ENCODE measurements at places on chromosomes 2 and 18. TPM values are rescaled to one million over a fixed set of nuclear protein-coding genes. Genes with fewer than 3 reads are reported as not detected.

DNA sequence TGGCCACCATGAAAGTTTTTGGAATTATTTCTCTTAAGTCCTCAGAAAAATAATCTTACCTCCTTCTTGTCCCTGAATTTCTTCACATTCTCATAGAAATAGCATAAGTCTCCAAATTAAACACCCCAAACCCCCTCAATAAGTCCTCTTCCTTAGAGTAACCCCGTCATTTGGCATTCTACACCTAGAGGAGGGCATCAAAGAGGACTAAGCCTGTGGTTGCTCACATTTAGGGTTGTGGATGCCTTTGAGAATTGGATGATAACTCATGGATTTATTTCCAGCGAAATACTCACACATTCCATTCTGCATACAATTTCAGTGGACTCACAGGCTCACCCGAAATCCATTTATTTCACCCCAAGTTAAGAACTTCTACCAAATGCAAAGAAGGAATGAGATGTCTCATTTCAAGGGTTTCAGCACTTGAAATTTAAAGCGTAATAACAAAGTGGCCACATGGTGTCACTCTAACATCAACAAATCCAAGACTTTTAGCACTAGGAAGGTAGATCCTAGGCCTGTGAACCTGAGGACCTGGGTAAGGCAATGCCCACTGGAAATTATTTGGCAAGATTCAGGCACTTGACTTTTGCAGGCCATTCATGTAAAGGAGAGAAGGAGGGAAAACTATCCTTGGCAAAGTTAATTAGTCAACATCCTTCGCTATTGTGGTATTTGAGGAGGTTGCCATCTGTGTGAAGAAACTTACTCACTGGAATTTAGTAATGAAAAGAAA is 24.6 kb downstream of the DYTN start:
- no peaks in the 10 kb centered on the region for H3K36me3 ChIP-seq
- H3K27me3 ChIP-seq: no peaks in the 10 kb centered on the region
- H3K4me3 ChIP-seq: no peak overlapping the region

DNA sequence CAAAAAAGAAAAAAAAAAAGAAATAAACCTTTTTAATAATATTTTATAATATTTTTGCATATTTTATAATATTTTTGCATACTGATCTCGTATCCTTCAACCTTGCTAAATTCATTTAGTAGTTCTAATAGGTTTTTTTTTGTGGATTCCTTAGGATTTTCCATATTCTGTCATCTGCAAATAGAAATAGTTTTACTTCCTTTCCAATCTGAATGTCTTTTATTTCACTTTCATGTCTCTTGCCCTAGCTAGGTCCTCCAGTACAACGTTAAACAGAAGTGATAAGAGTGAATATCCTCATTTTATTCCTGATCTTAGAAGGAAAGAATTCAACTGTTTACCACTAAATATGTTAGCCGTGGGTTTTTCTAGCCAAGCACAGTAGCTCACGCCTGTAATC is 13.7 kb downstream of the LMAN2L start:
- no peaks in the 10 kb centered on the region for H3K4me1 ChIP-seq
- no peak overlapping the region for H3K4me3 ChIP-seq
- peaks cover 53% of the 10 kb centered on the region for H3K36me3 ChIP-seq
- H3K27me3 ChIP-seq: no peaks in the 10 kb centered on the region
- H3K27ac ChIP-seq: no peak overlapping the region

The GALNT13 gene
- total RNA-seq: 5.8 TPM

DNA sequence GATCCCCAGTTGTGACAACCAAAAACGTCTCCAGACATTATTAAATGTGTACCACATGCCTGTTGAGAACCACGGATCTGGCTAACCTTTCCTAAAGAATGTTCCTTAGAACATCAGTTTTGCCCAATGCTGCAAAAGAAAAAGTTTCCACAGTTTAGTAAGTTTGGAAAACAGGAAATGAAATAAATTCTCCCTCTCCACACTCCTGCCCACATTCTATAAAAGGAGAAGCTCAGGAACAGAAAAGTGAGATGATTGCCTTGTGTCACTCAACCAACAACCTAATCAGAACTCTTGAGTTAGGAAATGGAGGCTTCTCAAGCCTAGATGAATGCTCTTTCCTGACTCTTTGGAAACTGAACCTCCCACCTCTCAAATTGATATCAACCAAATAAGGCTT is 56.1 kb upstream of the NFE2L2 start:
- no peak for DNase-seq
- no peaks in the 10 kb centered on the region for H3K4me1 ChIP-seq
- H3K36me3 ChIP-seq: peaks cover 6% of the 10 kb centered on the region
- H3K27me3 ChIP-seq: no peaks in the 10 kb centered on the region

- H3K4me1 ChIP-seq: no peaks in the 10 kb centered on the region
- H3K4me3 ChIP-seq: no peak overlapping the region
Observed at GRCh38 chr2:229485857-229486256, 214.8 kb upstream of the PID1 start.

The CYTIP gene
- total RNA-seq: 34.7 TPM

DNA sequence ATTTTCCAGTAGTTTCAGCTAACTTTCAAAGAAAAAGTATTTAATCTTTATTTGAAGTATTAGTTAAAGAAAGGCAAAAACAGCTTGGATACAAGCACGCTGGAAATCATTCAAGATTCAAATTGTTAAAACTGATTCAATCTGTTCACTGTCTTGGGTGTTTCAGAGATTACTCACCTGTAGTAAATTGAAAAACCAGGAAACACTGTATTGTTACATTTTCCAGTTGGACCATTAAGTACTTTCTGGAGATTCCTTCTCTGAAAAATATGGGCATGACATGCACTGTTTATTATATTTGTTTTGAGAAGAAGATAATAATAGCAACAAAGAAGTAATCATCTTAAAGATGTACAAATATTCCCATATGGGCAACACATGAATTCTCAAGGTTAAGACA is 196.1 kb downstream of the UBE2E3 start:
- no peak for DNase-seq
- H3K27me3 ChIP-seq: no peaks in the 10 kb centered on the region
- no peak overlapping the region for H3K27ac ChIP-seq
- H3K36me3 ChIP-seq: no peaks in the 10 kb centered on the region
- H3K4me3 ChIP-seq: no peak overlapping the region

DNA sequence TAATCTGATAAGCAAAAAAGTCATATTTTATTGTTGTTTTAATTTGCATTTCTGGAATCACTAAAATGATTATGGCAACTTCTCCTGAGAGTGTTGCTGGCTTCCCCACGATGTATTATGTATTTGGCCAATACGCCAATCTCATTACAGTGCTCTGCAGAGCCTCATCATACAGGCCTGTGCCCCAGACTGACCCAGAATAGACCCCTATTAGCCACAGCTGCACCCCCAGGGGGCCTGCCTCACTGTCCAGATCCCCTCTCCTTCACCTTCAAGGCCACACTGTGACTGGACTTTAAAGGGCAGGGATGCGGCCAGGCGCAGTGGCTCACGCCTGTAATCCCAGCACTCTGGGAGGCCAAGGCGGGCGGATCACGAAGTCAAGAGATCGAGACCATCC is 17.4 kb upstream of the COX7A2L start:
- no peak overlapping the region for H3K4me3 ChIP-seq
- H3K36me3 ChIP-seq: no peaks in the 10 kb centered on the region
- no peak for DNase-seq
- no peaks in the 10 kb centered on the region for H3K4me1 ChIP-seq
- H3K27me3 ChIP-seq: no peaks in the 10 kb centered on the region

DNA sequence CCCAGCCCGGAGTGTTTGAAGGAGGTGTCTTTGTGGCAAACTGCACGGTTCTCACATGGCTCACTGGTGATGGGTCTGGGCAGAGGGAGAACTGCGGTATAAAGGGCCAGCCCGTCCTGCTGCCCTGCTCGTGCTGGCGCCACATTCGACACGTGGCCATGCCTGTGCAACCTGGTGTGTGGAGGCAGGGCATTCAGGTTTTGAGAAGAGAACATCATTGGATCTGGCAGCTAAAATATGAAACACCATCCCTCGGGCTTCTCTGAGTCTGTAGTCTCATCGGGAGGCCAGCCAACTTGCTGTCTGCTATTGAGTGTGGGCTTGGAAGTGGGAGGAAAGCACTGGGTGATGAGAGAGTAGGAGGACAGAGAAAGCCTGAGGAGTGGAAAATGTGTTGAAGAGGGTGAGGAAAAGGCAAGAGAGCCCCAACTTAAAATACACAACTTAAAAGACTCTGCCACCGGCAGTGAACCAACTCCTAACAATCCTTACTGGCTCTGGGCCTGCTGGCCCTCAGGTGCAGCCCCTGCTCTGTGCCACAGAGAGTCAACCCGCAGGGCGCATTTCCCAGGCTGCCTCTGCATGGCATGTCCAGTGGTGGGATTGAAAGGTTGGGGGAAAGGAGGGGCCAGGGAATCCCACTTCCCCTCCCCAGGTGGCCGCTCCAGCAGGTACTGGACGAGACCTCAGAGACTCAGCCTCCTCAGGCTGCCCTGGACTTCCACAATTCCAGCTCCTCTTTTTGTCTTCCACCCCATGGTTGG is 112.7 kb upstream of the DLX2 start:
- H3K4me1 ChIP-seq: no peaks in the 10 kb centered on the region
- no peak overlapping the region for H3K4me3 ChIP-seq
- no peak for DNase-seq

DNA sequence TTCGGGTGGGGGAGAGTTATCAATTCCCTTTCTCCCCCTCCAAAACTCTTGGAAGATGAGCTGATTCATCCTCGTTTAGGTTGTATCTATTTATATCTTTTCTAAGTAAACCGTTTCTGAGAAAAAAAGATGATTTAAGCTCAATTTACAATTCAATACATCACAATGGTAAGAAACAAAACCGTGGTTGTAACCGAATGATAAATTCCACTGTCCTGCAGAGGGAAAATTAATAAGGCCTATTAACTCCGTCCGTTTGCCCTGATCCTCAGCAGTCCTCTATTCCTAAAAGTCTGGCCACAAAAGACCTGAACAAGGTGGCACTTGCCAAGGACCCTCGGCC is 286.2 kb downstream of the TCF4 start:
- no peak for DNase-seq
- H3K27ac ChIP-seq: no peak overlapping the region
- no peak overlapping the region for H3K4me3 ChIP-seq
- H3K4me1 ChIP-seq: peaks cover 9% of the 10 kb centered on the region
- no peaks in the 10 kb centered on the region for H3K27me3 ChIP-seq
- no peaks in the 10 kb centered on the region for H3K36me3 ChIP-seq

DNA sequence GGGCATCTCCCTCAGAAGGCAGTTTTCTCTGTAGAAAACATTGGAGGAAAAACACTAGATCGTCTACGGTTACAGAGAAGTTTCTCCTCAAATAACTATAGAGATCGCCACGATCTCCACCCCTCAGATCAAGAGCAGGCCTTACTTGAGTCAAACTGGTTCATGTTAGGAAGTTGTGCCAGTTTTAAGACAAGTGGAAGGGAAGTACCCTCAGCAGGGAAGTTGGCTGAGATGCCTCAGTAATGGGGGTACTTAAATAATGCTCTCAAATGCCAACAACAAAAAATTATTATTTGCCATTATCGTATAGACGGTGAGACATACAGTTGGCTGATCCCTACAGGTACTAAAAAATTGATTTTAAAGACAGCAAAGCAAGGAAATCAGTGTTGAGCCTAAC is 8.2 kb upstream of the SMAD7 start:
- no peaks in the 10 kb centered on the region for H3K27me3 ChIP-seq
- no peak overlapping the region for H3K4me3 ChIP-seq
- no peaks in the 10 kb centered on the region for H3K36me3 ChIP-seq
- H3K27ac ChIP-seq: no peak overlapping the region

DNA sequence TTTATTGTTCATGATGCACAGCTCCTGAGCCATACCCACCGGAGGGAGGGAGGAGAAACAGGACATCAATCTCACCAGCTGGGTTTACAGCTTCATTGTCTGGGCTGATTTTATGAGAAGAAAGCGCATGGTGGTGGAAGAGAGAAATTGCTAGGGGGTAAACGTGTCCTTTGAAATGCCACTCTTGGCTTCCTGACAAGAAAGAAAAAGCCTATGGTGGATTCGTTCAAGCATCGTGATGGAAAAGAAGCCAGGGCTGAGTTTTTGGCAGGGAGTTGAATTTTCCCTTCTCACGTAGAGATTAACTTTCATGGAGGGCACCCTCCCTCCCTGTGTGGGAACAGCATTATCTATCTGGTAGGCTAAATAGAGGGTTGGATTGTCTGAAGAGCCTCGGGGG is 502.0 kb downstream of the SLC4A3 start:
- H3K4me3 ChIP-seq: no peak overlapping the region
- H3K36me3 ChIP-seq: no peaks in the 10 kb centered on the region
- H3K4me1 ChIP-seq: no peaks in the 10 kb centered on the region
- no peak overlapping the region for H3K27ac ChIP-seq
- no peaks in the 10 kb centered on the region for H3K27me3 ChIP-seq
- no peak for DNase-seq

GRCh38 chr18:903701-904100 is 970 bp upstream of the ADCYAP1 start:
- H3K27me3 ChIP-seq: peaks cover 82% of the 10 kb centered on the region
- no peak overlapping the region for H3K27ac ChIP-seq
- DNase-seq: peak; percentile 75
- H3K4me3 ChIP-seq: no peak overlapping the region
- H3K36me3 ChIP-seq: no peaks in the 10 kb centered on the region

The RSAD2 gene
- total RNA-seq: 25.7 TPM

- H3K4me3 ChIP-seq: no peak overlapping the region
- H3K27me3 ChIP-seq: no peaks in the 10 kb centered on the region
- H3K27ac ChIP-seq: no peak overlapping the region
- no peak for DNase-seq
Observed at GRCh38 chr18:46706968-46707367, 49.9 kb downstream of the ST8SIA5 start.

DNA sequence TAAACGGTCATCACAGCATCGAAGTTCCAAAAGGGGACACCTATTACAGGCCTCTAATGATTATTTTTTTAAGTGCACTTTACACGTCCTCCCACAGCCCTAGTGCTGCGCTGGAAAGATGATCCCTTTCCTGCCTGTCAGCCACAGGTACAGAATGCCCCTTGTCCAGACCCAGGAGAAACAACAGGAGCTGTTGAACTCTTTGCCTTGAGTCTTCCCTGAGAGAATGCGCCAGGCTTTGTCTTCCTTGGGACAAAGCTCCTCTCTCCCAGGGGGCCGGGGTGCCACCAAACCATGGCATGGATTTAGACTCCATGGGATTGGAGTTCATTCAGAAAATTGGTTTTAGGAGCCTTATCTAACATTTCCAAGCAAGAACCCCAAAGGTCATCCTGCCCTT is 319.0 kb upstream of the SOX11 start:
- no peaks in the 10 kb centered on the region for H3K4me1 ChIP-seq
- no peaks in the 10 kb centered on the region for H3K36me3 ChIP-seq
- no peaks in the 10 kb centered on the region for H3K27me3 ChIP-seq

The APCDD1 gene
- 27.6 TPM for total RNA-seq

DNA sequence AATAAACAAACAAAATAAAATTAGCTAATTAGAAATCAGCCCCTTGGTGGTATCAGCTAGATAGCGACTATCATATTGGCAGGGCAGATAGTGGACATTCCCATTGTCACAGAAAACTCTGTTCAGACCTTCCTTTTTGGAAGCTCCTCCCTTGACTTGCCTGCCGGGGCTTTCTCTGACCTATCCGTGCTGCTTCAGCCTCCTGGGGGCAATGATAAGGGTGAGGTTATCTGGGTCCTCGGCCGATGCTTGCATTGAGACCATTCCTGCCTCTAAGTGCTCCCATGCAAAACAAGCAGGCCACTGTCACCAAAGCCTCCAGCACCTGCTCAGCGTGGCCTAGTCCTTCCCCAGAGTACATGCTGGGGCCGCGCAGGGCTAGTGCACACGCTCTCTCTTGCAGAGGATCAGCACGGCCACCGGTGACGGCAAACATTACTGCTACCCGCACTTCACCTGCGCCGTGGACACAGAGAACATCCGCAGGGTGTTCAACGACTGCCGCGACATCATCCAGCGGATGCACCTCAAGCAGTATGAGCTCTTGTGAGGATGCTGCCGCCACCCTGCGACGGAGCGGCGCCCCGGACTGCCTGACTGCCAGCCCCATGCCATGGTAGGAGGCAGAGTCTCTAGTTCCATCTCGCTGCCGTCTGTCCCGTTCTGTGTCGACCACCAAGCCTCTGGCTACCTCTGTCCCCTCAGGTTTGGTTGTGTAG is 27.4 kb downstream of the MPPE1 start:
- no peak overlapping the region for H3K27ac ChIP-seq
- H3K4me1 ChIP-seq: no peaks in the 10 kb centered on the region
- H3K27me3 ChIP-seq: no peaks in the 10 kb centered on the region
